ENCODE measurements at places on chromosomes 5 and 9.

DNA sequence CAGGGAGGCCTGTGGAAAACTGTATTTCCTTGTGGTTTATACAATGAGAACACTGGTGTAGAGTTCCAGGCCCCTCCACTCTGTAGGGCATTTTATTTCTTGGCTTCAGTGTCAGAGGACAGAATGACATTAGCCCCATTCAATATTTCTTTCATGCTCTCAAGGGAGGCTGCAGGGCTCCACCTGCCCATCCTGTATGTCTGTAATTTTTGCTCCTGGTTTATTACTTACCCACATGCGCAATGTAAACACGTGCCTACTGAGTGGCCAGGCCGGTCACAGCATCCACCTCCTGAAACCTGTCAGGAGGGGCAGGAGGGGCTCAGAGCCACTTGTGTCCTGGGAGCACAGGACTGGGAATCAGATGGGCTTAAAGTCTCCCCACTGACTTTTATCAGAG, 82.4 kb downstream of the GADD45G start:
- no peak for DNase-seq

- DNase-seq = peak; percentile 14
Observed at GRCh38 chr9:93258818-93259489, 75.0 kb downstream of the WNK2 start.

DNA sequence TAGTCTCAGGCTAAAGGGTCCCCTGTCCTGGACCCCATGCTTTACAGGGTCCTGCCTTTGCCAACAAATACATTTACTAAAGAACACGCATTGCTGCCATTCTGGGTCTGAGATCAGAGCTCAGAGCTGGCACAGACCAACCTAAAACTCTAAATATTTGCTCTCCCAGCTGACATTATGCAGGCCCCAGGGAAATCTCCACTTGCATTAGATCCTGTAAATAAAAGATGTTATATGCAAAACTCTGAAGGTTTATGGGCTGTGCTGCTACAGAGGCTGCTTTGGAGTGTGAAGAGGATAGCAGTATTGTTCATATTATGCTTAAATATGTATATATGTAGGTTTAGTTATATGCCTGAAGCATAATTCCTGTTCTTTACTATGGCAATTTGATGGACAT, 35.9 kb upstream of the RANBP3L start:
- no peak for DNase-seq

GRCh38 chr5:178468196-178468685, 122.0 kb downstream of the COL23A1 start:
- DNase-seq = no peak

GRCh38 chr5:156497804-156498208, 170.8 kb downstream of the SGCD start:
- no peak for DNase-seq

DNA sequence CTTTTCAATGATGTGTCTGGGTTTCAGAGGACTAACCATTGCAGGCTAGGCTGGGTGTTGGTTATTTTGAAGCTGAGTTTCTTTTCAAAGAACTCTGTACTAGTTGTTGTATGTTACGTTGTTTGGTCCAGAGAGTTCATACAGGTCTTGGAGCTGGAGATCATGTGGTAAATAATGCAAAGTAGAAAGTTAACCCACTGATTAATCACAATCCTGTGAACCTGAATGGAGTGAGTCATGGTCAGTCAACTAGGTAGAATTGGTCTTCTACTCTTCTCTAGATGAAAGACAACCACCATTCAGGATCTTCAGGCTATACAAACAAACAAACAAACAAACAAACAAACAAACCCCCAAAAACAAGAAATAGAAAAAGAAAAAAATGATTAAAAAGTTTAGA, 388.9 kb upstream of the ACTBL2 start:
- DNase-seq = no peak

- peak; percentile 56 for DNase-seq
Observed at GRCh38 chr5:115179394-115180164, 9.9 kb upstream of the TRIM36 start.
